ENCODE measurements at places on chromosomes 4 and X.

- DNase-seq, result no peak
These were observed 140.5 kb downstream of the LRBA start for GRCh38 chr4:150874338-150875226.

GRCh38 chr4:140427106-140427918 lies at the start of gene CLGN:
TSS of gene CLGN (minus strand) at chr4:140427648. CDS start at chr4:140413078, 14,570 bp downstream.
- DNase-seq, result peak; percentile 45

DNA sequence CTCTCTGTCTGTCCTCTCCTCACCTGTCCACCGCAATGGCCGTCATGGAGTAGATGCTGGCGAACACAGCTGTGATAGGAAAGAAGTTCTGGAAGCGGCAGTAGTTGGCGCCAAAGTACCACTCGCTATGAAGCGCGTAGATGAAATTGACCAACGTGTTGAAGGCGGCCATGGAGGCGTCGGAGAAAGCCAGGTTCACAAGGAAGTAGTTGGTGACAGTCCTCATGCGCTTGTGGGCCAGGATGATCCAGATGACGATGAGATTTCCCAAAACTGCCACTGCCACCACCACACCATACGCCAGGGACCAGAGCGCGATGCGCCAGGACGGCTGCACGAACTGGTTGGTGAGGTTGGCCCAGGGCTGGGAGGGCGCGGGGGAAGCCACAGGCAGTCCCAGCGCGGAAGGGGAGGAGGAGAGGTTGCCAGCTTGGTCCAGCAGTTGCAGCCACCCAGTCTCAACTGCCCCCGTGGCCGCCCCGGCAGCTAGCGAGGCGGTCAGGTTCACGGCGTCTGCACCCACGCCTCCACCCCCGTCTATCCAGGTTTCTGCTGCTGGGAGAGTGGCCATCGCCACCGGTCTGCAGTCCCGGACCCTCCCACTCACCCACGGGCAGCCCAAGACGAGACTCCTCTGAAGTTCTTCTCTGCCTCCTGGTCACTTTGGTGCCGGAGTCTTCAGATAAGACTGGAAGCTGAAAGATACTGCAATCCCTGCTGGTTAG lies 518 bp downstream of the TACR3 start:
- DNase-seq, result no peak

DNA sequence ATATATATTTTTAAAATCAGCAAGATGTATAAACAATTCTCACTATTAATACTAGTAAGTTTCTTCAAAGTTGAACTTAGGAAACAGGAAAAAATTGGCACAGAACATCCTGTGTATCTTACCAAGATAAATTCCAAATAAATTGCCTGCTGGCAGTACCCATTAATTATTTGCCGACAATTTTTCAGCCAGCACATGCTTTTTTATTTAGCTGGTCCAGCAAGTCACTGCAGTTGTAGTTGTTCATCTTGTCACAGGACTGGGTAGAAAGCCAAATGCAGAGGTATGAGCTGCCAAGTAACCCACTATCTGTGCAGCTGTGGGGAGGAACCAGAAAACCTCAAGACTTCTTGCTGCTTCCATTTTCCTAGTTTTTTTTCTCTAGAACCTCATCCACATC lies 113.4 kb downstream of the PACRGL start:
- DNase-seq, result peak; percentile 14

- no peak for DNase-seq
These were observed 656.7 kb upstream of the NDST4 start for GRCh38 chr4:115770046-115770543.

DNA sequence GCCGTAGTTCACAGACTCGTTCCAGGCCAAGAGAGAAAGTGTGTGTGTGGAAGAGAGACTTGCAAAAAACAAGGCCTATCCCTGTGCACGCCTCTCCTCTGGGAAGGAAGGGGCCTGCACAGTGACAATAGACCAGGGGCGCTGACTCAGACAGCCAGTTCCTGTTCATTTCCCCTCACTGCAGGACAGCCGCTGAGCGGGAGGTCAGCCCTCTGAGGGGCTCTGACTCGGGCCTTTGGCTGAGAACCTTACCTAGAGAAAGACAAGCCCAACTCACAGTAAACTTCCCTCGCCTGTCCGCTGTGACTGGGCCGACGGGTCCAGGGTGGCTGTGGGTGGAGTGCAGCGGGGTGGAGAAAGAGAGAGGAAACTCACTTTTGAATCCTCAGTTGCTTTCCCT lies 52.1 kb downstream of the RTL5 start:
- DNase-seq, result no peak

DNA sequence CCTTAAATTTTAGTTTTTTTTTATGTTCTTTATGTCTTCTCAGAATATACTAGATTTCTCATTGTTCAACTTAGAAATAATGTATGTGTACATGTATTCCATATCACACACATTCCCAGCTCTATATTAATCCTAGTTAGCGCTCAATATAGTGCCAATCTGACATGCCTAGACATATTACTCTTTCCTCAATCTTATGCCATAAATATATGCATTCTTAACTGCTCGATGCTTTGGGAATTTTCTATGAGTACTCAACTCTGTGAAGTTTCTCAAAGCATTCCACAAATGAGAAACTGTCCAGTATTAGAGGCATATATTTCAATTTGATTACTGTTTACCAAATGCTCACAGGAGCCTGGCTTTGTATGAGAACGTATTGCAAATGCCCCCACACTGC lies 231.2 kb upstream of the VEGFC start:
- DNase-seq, result no peak

- DNase-seq, result no peak
These were observed 171.7 kb downstream of the STK32B start for GRCh38 chr4:5222951-5223350.

DNA sequence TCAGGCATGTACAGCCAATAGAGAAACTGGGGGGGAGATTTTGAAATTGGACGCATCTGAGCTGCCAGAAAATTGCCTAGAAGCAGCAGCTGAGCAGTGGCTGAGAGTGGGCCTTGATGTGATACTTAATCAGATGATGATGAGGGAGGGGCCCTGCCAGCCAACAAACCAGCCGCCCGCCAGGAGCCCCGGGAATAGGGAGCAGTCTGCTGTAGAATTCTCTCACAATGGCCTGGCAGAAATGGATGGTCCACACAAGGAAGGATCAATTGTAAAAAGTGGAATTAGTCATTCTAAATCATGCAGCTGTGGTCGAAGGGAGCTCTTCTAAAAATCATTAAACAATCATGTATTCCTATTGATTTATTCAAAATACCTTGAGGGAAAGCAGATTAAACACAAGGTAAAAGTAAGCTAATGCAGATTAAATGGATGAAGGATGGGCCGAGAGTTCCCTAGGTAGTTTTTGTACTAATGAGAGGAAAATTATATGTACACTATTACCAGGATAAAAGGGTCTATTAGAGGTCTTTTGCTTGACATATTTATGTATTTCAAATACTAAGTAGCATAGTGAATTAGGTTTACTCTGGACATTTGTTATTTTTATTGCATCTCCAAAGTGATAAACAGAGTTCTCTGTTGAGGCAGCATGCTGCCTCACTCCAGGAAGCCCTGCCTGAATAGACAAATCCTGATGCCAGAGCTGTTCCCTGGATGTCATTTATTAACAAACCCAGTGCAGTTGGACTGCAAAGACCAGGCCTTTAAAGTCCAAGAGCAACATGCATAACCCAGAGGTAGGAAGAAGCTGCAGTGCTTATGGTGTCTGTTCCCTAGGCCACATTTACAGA lies 91.3 kb downstream of the NKX6-1 start:
- no peak for DNase-seq

GRCh38 chr4:151415978-151416377 lies 7.0 kb downstream of the FHIP1A start:
- peak; percentile 71 for DNase-seq

DNA sequence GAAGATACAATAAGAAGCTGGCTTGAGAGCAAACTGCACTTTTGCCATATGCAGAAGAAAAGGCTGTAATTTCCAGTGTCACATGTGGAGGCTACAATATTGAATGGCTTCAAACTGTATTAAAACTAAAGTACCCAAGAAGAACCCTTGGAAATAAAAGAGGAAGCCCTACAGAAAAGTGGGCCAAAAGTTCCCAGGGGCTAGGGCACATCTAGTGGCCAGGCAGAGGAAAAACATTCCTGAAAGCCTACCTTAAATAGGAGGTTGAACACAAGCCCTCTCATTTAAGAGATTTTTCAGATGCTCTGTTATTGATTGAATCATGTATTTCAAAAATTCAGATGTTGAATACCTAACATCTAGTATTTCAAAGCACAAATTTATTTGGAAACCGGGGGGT lies 40.6 kb upstream of the PRDX4 start:
- no peak for DNase-seq

GRCh38 chr4:44121210-44121609 lies 327.4 kb downstream of the KCTD8 start:
- DNase-seq, result no peak

DNA sequence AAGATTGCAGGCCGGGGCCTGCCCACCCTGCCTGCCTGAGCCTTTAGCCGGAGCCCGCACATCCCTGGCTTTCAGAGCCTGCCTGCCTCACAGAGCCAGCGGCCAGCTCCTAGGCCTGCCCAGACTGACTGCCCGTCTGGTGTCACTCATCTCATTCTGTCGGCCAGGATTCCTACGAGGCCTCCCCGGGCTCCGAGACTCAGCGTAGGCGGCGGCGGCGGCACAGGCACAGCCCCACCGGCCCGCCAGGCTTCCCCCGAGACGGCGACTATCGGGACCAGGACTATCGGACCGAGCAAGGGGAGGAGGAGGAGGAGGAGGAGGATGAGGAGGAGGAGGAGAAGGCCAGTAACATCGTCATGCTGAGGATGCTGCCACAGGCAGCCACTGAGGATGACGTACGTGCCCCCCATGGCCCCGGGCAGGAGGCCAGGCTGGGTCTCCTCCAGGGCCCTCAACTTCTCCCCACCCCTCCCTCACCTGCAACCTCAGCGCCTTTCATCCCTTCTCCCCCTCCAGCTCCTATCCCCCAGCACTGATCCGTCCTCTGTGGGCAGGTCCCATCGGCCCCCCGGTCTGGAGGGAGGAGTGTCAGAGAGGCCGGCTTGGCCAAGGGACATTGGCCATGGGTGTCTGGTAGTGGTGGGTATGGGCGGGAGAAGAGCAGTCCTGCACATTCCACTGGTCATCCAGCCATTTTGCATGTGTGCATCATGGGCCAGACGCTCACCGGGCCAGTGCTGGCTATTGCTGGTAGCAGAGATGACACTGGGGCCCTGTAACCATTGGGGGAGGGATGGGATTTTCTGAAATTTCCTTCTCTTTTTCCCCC lies 22.6 kb upstream of the UBA1 start:
- DNase-seq, result no peak

DNA sequence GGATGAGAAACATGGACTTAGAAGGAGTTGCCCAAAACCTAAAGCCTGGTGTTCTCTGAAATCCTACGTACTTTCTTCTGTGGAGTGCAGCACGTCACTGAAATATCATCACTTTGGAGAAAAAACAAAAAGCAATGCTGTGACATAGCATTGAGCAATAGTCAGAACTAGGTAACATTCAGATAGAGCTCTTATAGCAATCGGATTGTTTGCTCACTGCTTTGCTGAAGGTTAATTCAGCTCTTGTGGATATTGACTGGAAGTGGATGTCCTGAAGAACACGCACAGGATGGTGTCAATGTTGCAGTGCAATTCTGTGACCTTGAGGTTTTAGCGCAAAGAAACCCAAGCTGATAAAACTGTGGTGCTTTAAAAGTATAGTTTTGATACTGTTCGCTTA lies 114.2 kb upstream of the GRXCR1 start:
- DNase-seq, result no peak

DNA sequence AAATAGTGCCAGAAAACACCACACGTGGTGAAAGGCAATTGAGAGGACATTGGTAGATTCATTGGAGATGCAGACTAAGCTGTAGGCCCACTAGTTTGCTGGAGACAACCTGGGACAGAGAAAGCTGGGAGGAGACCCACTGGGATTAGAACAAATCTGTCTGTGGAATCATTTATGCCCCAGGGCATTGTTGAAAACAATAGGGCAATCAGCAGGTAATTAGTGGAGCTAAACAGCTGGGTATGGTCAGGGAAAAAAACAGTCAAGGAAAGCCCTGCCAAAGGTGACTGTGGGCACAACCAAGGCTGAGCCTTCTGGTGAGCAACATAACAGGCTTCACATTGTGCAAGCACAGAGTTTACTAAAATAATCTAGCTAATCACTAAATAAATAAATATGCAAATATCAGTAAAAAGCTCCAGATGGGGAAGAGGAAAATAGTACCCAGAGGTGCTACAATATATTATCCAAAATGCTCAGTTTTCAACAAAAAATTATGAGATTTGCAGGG lies 9.0 kb downstream of the TCEAL3 start:
- no peak for DNase-seq

DNA sequence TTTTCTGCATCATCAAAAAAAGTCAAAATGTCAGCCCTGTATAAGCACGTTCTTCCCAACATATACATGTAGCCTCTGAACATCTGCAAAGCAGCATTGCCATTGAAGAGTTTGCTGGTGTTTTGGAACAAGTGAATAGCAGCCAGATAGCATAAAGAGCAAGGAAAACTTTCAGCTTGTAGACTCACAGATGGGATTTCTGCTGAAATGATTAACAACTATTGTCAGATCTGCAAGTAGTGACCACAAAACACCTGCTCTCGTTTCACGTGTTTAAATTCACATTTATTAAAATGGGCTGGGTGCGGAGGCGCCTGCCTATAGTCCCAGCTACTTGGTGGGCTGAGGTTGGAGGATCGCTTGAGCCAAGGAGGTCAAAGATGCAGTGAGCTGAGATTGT lies 123.7 kb downstream of the SPRY1 start:
- DNase-seq, result no peak

DNA sequence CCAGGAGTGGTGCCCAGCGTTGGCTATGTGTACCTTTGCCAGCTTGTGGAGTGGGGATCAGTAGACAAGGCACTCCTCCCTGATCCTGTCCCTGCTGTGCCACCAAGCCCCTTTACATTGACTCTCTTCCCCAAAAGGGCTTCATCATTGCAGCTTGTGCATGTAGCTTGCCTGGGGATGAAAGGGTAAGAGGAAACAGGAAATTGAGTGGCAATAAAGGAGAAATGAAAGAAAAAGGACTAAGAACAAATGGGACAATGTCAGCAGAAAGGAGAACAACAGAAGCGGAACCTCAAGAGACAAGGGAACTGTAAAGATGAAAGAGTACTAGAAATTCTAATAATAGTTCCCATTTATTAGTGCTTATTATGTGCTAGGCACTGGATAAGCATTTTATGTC lies 8.7 kb upstream of the IL13RA1 start:
- DNase-seq, result no peak

DNA sequence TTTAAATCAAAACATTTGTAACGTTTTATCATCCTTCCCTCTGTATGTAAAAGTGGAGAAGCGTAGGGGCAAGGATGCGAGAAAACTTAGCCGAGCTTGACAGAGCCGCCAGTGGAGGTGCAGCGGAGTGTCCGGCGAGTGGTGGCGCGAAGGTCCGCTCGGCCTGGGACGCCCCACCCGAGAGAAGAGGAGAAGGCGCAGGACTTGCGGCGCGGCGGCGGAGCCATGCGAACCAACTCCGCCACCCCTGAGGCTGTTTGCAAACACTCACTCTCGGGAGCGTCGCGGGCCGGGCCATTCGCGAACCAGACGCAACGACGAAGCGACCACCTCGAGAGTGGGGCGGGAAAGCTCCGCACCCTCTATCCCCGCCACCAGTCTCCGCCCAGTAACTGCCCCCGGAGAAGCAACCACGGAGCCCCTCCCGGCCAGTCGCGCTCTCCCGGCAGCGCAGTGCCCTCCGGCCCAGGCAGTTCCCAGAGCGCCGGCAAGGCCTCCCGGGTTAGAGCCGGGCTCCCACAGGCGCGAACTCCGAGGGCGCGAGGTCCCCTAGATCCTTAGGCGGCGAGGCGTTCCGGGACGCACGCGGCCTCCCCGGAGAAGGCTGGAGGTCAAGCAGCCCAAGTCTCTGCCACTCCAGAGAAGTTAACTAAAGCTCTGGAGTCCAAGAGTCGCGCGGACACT lies 2.3 kb upstream of the MAB21L2 start:
- DNase-seq, result peak; percentile 53

GRCh38 chrX:150692831-150693724 lies at the start of gene MTMR1:
TSS of gene MTMR1 (plus strand) at chrX:150693396. CDS start at chrX:150693531, 135 bp downstream.
- no peak for DNase-seq

Data from amniotic epithelial cell (primary cell).